ENCODE measurements at places on chromosomes 4 and X.

DNA sequence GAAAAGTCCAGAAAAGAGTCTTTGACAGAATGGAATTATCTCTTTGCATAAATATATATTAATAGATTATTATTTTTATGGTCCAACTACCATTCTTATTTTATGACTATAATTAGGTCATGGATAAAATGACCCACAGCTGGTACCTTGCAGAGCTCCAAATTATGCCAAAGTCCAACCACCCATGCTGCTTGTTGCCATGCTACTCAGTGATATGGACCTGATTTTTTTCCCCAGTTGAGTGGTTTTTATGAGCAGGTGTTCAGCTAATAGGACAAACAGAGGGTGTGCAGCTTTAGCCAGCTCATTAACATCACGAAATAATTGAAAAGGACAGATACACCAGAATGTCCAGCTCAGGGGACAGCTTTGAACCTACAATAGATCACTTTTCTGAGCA lies 9.7 kb downstream of the HOPX start:
- no peak for DNase-seq

GRCh38 chr4:180769791-180770190 lies 1473.4 kb upstream of the TENM3 start:
- no peak for DNase-seq

DNA sequence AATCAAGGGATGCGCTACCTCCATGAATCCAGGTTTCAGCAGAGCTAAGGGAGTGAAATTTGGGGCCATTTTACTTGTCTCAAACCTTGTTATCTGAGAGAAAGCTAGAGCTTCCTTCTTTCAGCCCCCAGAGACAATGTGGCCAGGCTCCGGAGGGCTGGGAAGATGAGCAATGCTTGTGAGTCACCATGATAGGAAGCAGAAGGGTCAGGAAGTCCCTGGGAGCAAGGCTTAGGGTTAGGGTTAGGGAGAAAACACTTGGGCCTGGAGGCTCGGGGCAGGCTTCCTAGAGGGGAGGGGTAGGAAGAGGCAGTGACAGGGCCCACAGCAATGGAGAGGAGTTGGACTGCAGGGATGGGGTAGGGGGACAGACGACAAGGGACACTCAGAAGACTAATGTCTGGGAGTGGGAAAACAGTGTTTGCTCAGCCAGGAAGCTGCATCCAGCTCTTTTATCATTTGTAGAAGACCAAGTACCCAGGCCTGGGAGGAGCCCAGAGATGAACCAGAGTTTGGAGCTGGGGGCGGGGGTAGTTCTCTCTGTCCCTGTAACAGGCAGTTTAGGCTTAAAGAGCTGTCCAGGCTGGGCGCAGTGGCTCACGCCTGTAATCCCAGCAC lies 16.4 kb upstream of the PORCN start:
- no peak for DNase-seq

DNA sequence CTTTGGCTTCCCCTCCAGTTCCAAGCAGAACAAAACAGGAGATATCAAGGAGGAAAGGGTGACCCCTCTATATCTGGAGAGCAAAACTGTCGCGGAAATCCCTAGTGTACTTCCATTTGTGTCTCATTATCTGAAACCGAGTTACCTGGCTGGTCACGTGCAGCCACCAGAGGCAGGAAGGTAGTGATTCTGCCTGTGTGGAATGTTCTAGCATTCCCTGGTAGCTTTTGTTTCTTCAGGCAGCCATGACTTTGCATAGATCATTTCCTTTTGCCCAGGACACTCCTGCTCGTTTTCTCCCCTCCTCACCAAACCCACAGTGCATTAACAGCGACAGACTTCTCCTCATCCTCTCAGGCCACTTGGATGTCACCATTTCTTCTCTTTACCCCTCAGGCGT lies 107.9 kb downstream of the PTTG2 start:
- no peak for DNase-seq

- DNase-seq, result peak; percentile 55
These were observed at the start of gene NAP1L5 for GRCh38 chr4:88697588-88698329. NAP1L5 (minus strand) TSS chr4:88697829; CDS start chr4:88697754, 75 bp downstream.

- no peak for DNase-seq
These were observed at the start of gene NALF2 for GRCh38 chrX:69503782-69504625. NALF2 (plus strand) TSS chrX:69504326; CDS start chrX:69505283, 957 bp downstream.

GRCh38 chr4:54229631-54230483 lies 764 bp downstream of the PDGFRA start:
- no peak for DNase-seq

- DNase-seq, result no peak
These were observed 347.4 kb upstream of the EPHA5 start for GRCh38 chr4:66017671-66018070.

DNA sequence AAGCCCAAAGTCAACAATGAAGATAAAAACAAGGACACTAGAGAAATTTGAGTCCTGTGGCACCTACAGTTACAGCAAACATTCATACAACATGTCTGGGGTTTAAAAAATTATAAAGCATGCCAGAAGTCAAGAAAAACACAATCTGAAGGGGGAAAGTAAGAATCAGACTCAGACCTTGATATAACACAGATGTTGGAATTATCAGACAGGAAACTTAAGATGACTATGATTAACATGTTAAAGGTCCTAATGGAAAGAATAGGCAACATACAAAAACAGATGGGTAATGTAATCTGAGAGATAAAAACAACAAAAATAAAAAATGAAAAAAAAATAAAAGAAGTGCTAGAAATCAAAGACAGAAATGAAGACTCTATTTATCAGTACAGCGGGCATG lies 446.5 kb downstream of the SPRY1 start:
- DNase-seq, result no peak

DNA sequence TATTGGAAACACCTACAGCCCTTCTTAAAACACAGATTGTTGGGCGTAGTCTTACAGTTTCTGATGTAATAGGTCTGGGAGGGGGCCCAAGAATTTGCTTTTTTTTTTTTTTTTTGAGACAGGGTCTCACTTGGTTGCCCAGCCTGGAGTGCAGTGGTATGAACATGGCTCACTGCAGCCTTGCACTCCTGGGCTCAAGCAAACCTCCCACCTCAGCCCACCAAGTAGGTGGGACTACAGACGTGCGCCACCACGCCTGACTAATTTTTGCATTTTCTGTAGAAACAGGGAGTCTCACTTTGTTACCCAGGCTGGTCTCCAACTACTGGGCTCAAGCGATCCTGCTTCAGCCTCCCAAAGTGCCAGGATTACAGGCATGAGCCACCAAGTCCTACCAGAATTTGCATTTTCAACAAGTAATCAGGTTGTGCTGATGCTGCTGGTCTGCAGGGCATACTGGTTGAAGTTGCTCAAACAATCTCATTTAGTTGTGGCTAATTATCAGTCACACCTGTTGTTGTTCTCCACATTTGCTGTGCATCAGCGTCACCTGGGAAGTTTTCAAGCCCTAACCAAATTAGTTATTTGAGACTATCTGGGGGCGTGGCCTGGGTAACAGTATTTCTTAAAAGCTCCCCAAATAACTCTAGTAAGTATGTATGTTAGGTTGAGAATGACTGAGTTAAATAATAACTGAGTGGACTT lies 14.0 kb downstream of the TMEM154 start:
- DNase-seq, result no peak

GRCh38 chr4:99998062-99998867 lies 48.2 kb upstream of the H2AZ1 start:
- DNase-seq, result no peak

GRCh38 chr4:142265536-142265935 lies 580.6 kb downstream of the INPP4B start:
- no peak for DNase-seq

DNA sequence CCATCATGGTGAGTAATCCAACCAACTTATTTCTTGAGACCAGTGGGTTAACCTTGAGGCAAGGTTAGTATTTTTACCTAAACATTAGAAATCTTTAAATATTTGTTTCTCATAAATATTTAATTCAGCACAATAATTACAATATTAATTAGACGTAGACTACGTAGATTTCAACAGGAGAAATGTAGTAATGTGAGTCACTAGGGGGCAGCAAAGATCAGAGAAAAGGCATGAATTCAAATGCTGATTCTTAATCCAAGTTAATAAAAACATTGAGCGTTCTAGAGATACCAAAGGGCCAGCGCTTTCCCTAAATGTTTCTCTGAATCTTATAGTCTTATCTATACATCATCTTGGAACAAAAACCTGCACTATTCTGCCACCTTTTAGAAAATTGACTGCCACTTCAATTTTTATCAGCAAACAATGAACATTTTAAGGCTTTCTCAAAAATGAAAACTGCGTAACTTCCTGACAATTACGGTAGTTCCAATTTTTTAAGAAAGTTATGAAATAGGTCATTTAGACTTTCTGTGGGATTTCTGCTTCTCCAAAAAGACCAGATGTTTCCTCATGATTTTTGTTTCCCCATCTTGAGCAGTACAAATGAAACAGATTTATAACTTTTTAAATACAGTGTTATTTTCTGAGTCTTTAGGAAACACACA lies 180.7 kb downstream of the GASK1B start:
- DNase-seq, result no peak

DNA sequence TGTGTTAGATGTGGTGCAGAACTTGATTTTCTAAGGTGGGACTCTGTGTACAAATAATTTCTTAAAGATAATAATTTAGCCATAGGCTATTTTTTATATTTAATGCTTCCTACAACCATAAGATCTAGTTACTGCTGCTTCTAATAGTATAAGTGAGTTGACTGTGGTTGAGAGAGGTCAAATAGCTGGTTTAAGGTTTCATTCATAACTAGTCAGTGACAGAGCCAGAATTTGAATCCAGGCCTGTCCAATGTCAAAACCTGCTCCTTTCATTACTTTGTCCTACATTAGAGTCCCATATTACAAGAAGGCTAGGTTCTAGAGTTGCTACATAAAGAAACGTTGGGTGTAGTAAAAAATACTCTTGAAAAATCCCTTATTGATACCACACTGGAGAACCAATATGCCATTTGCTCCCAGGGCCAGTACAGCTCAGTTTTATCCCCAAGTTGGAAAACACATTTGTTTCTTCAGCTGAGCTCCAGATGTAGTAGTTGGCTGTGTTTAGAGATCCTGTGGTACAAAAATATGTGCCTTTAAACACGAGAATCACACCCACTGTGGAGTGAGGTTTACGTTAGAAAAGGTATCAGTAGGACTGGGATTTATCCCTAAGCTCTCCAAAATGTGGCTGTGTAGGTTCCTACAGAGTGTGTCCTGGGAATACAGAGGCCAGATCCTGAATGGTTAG lies 84.3 kb downstream of the REPS2 start:
- DNase-seq, result no peak

GRCh38 chr4:3340700-3341083 lies 47.9 kb downstream of the RGS12 start:
- no peak for DNase-seq

DNA sequence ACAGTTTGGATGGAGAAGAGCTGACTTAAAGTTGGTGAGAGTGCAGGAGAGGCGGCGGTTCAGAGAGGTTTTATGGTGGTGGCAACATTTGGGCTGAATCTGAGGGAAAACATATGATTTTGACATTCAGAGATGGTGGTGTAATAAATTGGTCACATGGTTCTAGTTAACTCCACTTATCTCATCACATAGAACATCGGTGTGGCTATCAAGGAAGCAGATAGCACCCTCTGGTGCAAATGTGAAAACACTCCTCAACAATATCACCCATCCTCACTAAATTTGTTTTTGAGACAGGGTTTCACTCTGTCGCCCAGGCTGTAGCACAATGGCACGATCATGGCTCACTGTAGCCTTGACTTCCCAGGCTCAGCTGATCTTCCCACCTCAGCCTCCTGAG lies 28.8 kb downstream of the SUPT20HL2 start:
- DNase-seq, result no peak

- DNase-seq, result peak; percentile 51
These were observed 174.5 kb downstream of the NSUN7 start for GRCh38 chr4:40924096-40924792.

DNA sequence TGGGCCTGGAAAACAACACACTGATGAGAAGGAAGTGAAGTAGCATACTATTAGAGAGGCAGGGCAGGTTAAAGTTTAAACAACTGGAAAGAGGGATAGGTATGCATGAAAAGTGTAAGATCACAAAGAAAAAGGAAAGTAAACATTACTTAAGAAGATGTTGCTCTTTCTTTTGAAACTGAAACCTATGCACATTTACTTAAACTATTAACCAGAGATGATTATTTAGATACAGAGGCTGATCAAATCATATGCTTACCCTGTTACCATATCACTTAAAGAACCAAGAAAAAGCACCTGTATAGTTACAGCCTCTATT lies 37.8 kb downstream of the NAP1L5 start:
- no peak for DNase-seq

- no peak for DNase-seq
These were observed 12.9 kb downstream of the DCK start for GRCh38 chr4:71006203-71006907.

DNA sequence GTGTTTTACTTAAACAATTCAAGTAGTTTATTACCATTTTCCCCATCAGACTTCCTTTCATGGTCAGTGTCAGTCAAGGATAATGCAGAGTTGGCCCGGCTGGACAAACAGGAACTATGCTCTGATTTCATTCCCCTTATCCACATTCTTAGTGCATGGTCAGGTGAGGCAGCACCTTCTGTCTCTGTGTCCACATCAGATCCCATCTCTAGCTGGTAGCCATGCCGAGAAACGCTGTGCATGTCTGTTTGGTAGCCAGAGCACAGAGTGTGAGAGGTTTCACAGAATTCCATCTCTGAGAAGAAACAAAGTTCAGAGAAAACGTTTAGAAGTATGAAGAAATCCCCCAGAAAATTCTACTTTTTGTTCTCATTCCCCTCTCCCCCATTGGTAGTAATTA lies 423.7 kb upstream of the TEX13C start:
- no peak for DNase-seq

GRCh38 chr4:99033956-99034355 lies 38.4 kb downstream of the METAP1 start:
- no peak for DNase-seq

- DNase-seq, result no peak
These were observed 49.3 kb downstream of the C4orf33 start for GRCh38 chr4:129145222-129145730.

DNA sequence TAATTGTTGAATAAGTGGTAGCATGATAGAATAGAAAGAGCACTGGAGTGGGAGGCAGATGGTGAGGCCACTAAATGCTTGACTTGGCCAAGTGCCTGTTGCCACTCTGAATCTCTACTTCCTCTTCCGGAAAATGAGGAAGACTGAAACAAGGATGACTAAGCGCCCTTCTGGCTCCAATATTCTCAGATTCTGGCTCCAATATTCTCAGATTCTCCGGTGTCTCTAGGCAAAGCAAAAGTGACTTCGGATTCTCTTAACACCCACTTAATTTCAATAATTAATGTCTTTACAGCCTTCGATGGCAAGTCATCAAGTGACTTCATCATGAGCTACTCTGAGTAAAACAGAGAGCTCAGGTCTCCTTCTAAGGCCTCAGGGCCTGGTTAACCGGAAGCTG lies 402.2 kb upstream of the FGF13 start:
- DNase-seq, result no peak

DNA sequence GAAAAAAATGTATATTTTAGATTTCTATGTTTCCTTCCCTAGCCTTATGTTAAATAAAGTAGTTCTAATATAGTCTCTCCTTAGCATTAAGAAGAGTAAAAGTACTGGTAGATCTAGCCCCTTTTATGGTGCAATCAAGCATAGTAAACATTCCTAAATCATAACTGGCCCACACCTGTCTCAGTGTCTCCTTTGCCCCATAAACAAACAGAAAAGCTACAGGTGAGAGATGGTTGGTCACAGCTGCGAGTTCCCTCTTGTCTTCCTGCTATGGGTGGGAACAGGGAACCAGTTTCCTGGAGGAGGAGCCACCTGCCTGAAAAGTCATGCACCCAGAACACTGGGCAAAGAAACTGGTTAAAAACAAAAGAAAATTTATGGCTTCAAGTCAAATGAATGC lies 16.6 kb downstream of the SOWAHB start:
- DNase-seq, result no peak

Data from activated T-helper 9 cell treated with anti-CD3 and anti-CD28 coated beads, Interleukin-2, amount 50 U/mL, for 16 hours (primary cell).